Diencephalon (tissue), 1 donor: ENCODE measurements at places on chromosomes 7 and 10. TPM values are rescaled to one million over a fixed set of nuclear protein-coding genes. Genes with fewer than 3 reads are reported as not detected.

The ASB13 gene
- 12.7 TPM for total RNA-seq

The BZW2 gene
- 57.7 TPM for total RNA-seq

The CUL2 gene
- total RNA-seq = 46.1 TPM

The WDFY4 gene
- total RNA-seq = 1.6 TPM

The SPDYE8 gene
- 0.46 TPM for total RNA-seq

The GLCCI1 gene
- 75.4 TPM for total RNA-seq

The SUN3 gene
- total RNA-seq = 0.69 TPM

The OPALIN gene
- not detected for total RNA-seq

The AGBL3 gene
- total RNA-seq = 7.4 TPM

The SLC18A2 gene
- total RNA-seq = 13.1 TPM

The PRLHR gene
- 1.2 TPM for total RNA-seq

The ATG9B gene
- 3.9 TPM for total RNA-seq

The DPYSL4 gene
- 50.3 TPM for total RNA-seq

The GSTK1 gene
- 46.1 TPM for total RNA-seq

The CPA2 gene
- total RNA-seq = not detected

The ZNF804B gene
- 8.3 TPM for total RNA-seq
